ENCODE measurements at places on chromosomes 4 and X. TPM values are rescaled to one million over a fixed set of nuclear protein-coding genes. Genes with fewer than 3 reads are reported as not detected.

- DNase-seq: peak; percentile 30
Observed at GRCh38 chrX:1493877-1494510, 41.3 kb upstream of the ASMTL start.

DNA sequence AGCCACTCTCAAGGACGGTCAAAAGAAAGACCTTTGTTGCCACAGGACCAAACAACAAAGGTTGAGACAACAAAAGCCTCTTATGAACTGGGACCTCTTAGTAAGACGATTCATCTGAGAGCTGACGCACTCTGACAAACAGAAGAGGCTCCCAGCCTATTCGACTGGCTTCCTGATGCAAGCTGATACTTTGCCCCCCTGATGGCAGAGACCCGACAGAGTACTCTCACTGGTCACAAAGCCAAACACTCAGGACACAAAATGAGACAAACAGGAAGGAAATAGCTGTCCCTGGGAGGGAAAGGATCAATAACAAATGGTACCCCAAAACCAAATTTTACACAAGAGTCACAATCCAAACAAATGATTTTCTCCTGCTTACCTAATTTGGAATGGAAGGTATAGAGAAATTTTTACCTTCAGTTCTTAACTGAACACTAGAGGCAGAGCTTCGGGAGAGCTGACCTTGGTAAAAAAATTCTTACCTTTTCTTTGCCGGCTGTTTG, 75.2 kb upstream of the PLAC8 start:
- peak; percentile 85 for DNase-seq

DNA sequence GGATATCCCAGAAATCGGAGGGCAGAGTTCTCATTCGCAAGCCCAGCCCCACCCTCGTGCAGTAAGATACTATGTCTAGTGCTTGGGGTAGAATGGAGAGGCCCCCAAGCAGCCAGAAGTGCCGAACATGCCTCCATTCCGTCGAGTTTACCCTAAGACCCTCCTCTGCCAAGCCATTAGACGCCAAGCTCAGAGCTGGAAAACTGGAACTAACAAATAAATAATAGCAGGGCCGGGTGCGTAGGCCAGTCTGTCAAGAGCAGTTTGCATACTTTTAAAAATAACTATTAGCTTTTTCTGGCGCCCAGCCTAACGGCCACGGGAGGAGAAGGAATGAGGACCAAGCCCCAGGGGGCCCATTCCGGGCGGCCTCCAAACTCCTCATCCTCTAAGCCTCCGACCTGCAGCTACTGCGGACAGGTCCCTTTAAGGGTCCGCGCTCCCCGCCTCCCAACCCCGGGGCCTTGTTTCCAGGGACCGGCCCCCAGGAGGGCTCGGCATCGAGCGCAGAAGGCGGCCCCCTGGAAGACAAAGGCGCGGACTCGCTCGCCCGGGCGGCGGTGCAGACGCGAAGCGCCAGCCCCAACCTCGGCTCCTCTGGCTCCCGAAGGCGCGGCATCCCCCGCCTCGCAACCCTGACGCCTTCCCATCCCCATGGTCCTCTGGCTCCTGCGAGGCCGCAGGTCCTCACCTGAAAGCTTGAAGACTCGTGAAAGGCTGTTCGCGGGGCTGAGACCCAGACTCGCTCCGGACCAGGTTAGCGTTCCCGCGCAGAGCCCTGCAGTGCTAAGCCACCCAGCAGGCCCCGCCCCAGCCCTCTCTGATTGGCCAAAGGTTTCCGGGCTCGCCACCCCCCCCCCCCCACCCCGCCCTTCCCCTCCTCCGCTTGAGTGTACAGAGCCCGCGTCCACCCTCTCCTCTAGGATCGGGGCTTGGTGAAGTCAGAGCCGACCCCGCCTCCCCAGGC, at the start of gene TMSB15A:
Gene TMSB15A (minus strand): TSS at position 765 of the 967 bp plus-strand sequence.
- peak; percentile 90 for DNase-seq

- no peak for DNase-seq
Observed at GRCh38 chr4:20272411-20272872, 20.7 kb downstream of the SLIT2 start.

GRCh38 chr4:177008071-177008835, 215.5 kb upstream of the VEGFC start:
- DNase-seq: no peak

GRCh38 chr4:185280608-185281007, 71.2 kb downstream of the SNX25 start:
- no peak for DNase-seq

DNA sequence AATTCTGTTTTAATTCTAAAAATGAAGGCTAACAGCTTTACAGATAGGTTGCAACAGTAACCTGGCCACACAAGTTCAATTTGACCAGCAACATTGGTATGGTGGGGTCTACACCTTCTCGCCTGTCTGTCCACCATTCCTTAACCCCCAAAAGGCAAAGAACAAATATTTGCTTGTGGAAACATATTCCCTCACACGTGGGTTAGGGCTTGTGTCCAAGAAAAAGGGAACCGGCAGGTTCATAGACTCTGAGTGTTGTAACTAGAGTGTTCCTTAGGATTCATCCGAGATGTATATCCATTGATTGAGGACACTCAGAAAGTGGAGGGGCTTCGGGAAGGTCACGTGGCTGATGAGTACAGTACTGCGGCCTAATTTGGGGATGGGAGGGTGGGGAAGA, 54.1 kb downstream of the C4orf51 start:
- DNase-seq: no peak

- peak; percentile 45 for DNase-seq
Observed at GRCh38 chr4:54228961-54229501, at the start of gene PDGFRA. Gene PDGFRA (plus strand): TSS chr4:54229293. CDS start chr4:54258769, 29,476 bp downstream.

GRCh38 chr4:26023203-26023972, 109.4 kb downstream of the SMIM20 start:
- no peak for DNase-seq

DNA sequence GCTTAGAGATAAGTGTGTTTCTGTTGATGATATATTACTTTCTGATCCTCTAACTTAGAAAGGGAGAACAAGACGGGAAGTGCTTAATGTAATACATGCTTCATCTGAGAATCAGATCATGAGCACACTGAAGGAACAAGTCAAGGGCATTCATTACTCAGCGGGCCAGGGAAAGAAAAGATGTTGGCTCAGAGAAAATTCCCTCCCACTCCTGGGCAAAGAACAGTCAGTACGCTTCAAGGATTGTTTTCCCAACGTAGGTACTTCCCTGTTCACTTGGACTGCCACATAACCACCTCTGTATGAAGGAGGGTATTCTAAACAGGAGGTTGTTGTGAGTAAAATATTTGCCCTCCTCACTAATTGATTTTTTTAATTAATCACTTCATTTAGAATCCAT, 374.5 kb upstream of the FMR1 start:
- no peak for DNase-seq

- DNase-seq: no peak
Observed at GRCh38 chr4:573122-573892, 2.8 kb downstream of the TMEM271 start.

GRCh38 chrX:2577844-2578466, 77.2 kb upstream of the DHRSX start:
- DNase-seq: peak; percentile 12

- no peak for DNase-seq
Observed at GRCh38 chr4:149238097-149238496, 577.5 kb downstream of the IQCM start.

DNA sequence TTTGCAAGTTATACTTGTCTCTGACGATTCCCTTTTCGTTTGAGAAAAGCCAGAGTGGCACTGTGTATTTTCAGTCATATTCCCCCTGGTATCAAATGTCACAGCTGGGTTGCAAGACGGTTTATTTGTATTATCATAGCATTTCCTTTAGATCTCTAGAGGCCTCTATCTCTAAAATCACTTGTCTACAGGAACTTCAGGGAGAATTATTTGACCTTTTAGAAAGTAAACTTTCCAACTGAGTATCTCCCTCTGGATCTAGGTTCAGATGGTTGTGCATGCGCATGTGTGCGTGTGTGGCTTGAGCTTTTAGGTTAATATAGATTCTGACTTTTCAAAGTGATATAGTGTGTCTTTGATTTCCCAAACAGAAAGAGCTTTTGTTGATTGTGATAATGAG, 15.1 kb upstream of the TAB3 start:
- DNase-seq: no peak

DNA sequence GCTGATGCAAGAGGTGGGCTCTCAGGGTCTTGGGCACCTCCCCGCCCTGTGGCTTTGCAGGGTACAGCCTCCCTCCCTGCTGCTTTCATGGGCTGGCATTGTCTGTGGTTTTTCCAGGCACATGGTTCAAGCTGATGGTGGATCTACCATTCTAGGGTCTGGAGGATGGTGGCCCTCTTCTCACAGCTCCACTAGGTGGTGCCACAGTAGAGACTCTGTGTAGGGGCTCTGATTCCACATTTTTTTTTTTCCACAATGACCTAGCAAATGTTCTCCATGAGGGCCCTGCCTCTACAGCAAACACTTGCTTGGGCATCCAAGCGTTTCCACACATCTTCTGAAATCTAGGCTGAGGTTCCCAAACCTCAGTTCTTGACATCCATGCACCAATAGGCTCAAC, 657.9 kb upstream of the CT83 start:
- no peak for DNase-seq

- peak; percentile 1 for DNase-seq
Observed at GRCh38 chrX:126985981-126986380, 166.5 kb downstream of the PRR32 start.

DNA sequence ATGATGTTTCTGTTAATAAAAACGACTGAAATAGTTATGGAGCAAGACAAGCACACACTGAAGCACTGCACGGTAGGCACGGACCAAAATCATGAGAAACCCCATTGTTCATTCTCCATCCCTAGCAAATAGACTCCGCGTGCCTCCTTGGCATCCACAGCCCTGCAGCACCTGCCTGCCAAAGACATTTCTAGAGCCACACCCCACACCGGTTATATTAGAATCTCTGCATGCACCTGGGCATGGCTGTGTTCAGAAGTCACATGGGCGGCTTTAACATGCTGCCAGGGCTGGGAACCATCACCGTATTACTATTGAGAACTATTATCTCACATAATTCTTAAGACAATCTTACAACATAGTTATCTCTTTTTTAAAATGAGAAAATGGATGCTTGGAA, 5.9 kb downstream of the PDLIM3 start:
- no peak for DNase-seq

- no peak for DNase-seq
Observed at GRCh38 chr4:21195682-21196081, 495.4 kb downstream of the PACRGL start.

DNA sequence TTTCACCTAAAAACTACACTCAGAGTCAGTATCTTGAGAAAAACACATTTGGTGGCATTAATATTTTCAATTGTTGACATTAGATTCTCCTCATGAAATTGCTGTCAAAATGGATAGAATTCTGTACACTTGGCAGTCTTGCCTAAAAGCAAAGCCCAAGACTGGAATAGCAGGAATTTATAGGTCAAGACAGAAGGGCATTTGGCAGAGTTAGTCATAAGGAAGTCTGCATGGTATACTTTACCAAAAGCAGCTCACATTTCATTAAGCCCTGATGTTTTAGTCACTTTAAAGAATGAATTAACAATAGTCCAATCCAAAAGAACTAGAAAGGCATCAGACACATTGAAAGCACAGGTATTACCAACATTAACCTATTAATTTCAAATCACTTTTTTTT, 7.1 kb downstream of the CCDC160 start:
- no peak for DNase-seq

- no peak for DNase-seq
Observed at GRCh38 chr4:98406819-98407218, 145.6 kb downstream of the RAP1GDS1 start.

GRCh38 chr4:94551643-94552564, 100.2 kb downstream of the PDLIM5 start:
- DNase-seq: no peak

- DNase-seq: peak; percentile 42
Observed at GRCh38 chr4:4985844-4986243, 33.4 kb downstream of the CYTL1 start.

- peak; percentile 24 for DNase-seq
Observed at GRCh38 chrX:103157496-103158316, 57.2 kb upstream of the BEX4 start.

DNA sequence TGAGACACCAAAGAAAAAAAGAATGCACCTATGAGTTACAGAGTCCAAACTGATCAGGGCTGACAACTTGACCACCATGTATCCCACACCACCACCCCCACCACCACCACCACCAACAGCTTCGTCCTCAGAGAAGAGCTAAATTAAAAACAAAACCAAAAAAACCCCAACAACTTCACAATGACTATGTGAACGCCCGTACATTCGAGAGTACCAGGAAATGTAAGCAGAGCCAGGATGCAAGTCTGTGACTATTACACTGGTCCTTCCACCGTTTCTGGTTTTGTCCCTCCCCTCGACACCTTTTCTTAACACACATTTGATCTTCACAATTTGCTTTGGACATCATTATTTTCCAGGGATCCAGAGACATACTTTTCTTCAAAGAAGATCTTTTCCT, 51.0 kb downstream of the WFS1 start:
- no peak for DNase-seq

DNA sequence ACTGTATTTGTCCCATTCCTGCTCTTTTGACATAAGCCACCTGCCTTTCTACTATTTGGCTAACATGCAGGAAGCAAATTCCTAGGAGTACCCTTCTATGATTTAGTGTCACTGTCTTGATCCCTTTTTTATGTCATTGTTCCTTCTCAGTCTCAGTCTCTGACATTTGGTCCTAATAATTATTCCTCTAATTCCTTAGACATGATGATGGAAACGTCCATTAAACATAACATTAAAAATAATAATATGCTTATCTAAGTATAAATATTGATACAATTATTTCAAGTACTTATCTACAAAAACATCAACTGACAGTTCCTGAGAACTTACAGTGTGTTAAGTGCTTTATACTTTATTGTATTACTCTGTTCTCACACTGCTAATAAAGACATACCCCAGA, 857.0 kb upstream of the LCORL start:
- DNase-seq: no peak

GRCh38 chrX:135981668-135982067, 3.6 kb upstream of the SLC9A6 start:
- no peak for DNase-seq

DNA sequence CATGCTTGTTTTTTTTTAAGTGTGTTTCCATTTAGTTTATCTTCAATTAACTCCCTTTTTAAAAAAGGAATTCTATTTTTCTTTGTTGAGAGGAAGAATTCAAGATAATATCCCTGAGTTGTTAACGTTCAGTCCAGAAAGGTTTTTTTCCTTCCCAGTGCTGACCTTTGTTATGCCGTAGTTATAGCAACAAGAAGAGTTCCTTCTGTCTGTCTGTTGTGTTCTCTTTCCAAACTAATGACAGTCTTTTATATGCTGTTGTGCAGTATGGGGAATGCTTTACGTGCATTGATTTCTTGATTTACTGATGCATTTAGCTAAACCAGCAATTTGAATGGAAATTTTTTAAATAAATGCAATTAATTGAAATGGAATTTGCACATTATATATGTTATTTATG, 6.6 kb upstream of the CXXC4 start:
- peak; percentile 28 for DNase-seq

Gene MAB21L2
- total RNA-seq: 38.3 TPM

Gene MAGEA8
- not detected for total RNA-seq

Gene L1CAM
- 0.49 TPM for total RNA-seq

Gene AWAT2
- total RNA-seq: not detected

Gene PCSK1N
- 2.4 TPM for total RNA-seq

Gene FAM149A
- total RNA-seq: 10.4 TPM

Gene CLDN2
- total RNA-seq: not detected

Gene PDGFRA
- total RNA-seq: 2.1 TPM

Gene SERTM2
- total RNA-seq: 0.51 TPM

Gene HTN3
- not detected for total RNA-seq

Gene GPRASP1
- total RNA-seq: 7.0 TPM

Gene ARL13A
- total RNA-seq: not detected

Gene RAB40AL
- total RNA-seq: not detected

All from neural progenitor cell (in vitro differentiated cells).